Adrenal gland (tissue), 19 donors: ENCODE measurements at places on chromosomes 12 and 14. TPM values are rescaled to one million over a fixed set of nuclear protein-coding genes. Genes with fewer than 3 reads are reported as not detected.
A peak's percentile ranks its signal among the peaks of the same experiment; 100 is the strongest.

GPRC5D gene
- not detected for total RNA-seq

NXPH4 gene
- 0.15 TPM for total RNA-seq

- no peak for DNase-seq
- H3K4me3 ChIP-seq = no peak overlapping the region
- no peak overlapping the region for H3K27ac ChIP-seq
- H3K4me1 ChIP-seq = no peaks in the 10 kb centered on the region
- H3K27me3 ChIP-seq = no peaks in the 10 kb centered on the region
Observed at GRCh38 chr12:15752785-15753184, 36.4 kb downstream of the EPS8 start.

PRB2 gene
- total RNA-seq = not detected

GRCh38 chr12:80598004-80598606, 109.3 kb upstream of the MYF6 start:
- peak; percentile 25 for DNase-seq
- no peak overlapping the region for H3K4me3 ChIP-seq
- no peaks in the 10 kb centered on the region for H3K27me3 ChIP-seq
- H3K27ac ChIP-seq = no peak overlapping the region

HOXC9 gene
- 1.8 TPM for total RNA-seq

DNA sequence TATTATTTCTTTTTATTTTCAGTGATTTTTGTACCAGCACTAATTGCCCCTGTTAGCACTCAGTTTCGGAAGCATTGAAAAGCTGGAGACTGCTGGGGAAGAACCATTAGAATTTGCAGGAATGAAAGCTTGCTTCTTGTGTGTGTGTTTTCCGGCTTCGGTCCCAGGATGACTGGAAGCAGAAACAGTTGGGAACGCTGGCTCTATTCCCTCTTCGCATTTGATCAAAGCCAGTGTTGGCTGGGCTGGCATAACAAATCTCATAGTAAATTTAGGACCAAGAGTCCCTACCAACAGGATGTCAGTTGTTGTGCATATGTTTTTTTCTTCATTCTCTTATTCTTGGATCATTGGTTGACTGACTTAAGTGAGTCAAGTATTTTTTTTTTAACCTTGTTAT, 53.6 kb upstream of the TRAF3 start:
- no peaks in the 10 kb centered on the region for H3K4me1 ChIP-seq
- DNase-seq = no peak
- no peak overlapping the region for H3K27ac ChIP-seq
- H3K36me3 ChIP-seq = no peaks in the 10 kb centered on the region

DNA sequence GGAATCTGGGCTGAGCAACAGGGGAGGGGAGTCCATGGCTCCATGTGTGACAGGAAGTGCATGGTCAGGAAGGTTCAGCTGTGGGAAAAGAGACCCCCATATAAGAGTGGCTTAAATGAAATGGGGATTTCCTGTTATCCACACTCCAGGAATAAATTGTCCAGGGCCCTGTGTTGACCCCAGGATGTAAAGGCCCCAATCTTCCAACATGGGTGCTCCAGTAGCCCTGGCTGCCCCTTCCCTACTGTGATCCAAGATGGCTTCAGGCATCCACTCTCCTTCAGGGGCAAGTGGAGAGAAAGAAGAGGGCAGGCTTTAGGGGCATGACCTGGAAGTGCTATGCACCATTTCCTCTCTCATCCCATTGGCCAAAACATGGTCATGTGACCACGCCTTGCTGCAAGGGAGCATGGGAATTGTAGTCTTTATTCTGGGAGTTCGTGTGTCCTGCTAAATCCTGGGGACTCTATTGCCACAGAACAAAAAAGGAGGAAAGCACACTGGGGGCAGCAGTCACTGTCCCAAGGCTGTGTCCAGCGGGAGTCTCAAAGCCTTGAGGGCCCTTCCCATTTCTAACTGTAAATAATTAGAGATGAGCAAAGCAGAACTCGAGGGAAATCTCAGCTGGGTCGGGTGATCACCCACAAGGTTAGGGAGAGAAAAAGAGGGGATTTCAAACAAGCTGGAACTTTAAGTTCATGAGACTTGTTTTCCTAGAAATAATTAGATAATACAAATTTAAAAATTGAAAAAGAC, 289.2 kb downstream of the ADGRD1 start:
- no peak overlapping the region for H3K4me3 ChIP-seq
- no peak overlapping the region for H3K27ac ChIP-seq
- H3K4me1 ChIP-seq = no peaks in the 10 kb centered on the region
- H3K27me3 ChIP-seq = peaks cover 4% of the 10 kb centered on the region

TAS2R42 gene
- total RNA-seq = not detected

- no peak overlapping the region for H3K4me3 ChIP-seq
- H3K36me3 ChIP-seq = no peaks in the 10 kb centered on the region
- no peak overlapping the region for H3K27ac ChIP-seq
- H3K27me3 ChIP-seq = no peaks in the 10 kb centered on the region
- DNase-seq = no peak
- H3K4me1 ChIP-seq = no peaks in the 10 kb centered on the region
Observed at GRCh38 chr12:64025174-64025958, 180.9 kb downstream of the SRGAP1 start.

DNA sequence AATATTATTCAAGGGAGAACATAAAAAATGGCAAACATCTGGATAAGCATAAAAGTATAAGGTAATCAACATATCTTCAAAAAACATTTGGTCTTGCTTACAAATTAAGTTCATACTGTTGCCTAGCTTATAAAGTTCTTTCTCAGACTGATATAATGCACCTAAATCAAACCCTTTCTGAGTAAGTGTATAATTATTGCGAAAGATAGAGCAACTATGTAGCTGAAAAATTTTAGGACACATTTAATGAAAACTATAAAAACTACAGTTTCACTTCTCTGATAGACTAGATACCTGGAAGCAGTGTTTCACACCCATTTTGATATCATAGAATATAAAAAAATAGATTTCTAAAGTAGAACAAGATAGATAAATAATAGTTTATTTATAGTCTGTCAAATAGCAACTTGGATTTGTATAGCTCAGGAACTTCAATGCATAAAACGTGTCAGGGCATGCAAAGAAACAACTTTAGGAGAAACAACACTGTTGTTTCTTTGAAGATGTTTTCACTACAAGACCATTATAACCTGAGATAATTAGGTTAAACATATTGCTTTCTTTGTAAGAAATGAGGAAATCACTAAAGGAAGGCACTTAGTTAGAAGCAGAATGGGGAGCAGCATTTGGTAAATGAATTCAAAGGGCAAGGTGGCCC, 7.6 kb downstream of the CLECL1 start:
- H3K27ac ChIP-seq = no peak overlapping the region
- no peaks in the 10 kb centered on the region for H3K4me1 ChIP-seq
- H3K36me3 ChIP-seq = no peaks in the 10 kb centered on the region
- no peak overlapping the region for H3K4me3 ChIP-seq

LMO3 gene
- 5.4 TPM for total RNA-seq

- H3K4me3 ChIP-seq = no peak overlapping the region
- H3K36me3 ChIP-seq = no peaks in the 10 kb centered on the region
- no peak for DNase-seq
- no peaks in the 10 kb centered on the region for H3K27me3 ChIP-seq
Observed at GRCh38 chr14:24925771-24926374, 124.1 kb downstream of the STXBP6 start.

FOXN4 gene
- total RNA-seq = not detected

ARHGAP9 gene
- 13.6 TPM for total RNA-seq
